Kidney tubule cell (primary cell): ENCODE measurements at places on chromosomes 11 and 22.

DNA sequence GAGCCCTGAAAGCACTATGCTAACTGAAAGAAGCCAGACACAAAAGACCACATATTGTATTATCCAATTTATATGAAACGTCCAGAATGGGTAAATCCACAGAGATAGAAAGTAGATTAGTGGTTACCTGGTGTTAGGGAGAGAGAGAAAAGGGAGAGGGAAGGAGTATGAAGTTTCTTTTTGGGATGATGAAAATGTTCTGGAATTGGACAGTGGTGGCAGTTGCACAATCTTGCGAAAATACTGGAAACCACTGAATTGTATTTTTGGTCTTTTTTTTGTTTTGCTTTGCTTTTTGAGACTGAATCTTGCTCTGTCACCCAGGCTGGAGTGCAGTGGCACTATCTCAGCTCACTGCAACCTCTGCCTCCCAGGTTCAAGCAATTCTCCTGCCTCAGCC, 63.5 kb downstream of the MRTFA start:
- DNase-seq, result no peak

GRCh38 chr11:68959465-68960293, 21.1 kb downstream of the MRGPRD start:
- no peak for DNase-seq

DNA sequence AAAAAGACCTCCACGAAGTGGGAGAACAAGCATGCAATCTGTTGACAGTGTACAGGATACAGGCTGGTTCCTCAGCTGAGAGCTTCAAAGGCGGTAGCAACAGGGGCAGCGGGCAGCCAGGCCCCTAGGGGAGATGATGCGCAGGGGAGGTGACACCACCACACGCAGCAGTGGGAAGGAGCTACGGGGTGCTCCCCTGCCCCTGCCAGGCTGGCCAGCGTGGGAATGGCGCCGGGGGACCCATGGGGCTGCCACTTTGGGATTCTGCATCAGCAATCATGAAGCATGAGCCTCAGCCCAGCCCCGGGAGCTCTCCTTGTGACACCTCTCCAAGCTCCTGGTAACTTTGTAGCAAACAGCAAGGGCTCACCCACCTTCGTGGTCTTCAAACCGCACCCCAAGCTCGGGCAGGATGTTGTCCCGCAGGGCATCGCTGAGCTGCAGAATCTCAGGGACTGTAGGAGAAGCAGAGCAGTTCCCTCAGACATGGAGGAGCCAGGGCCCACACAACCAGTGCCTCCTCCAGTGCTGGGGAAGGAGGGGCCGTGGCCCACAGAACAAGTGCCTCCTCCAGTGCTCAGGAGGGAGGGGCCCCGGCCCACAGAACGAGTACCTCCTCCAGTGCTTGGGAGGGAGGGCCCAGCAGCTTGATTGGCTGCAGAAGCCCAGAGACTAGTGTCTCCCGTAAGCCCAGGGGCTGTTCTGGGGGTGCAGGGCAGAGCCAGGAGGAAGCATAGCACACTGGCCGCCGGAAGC, 14.6 kb upstream of the NAP1L4 start:
- DNase-seq, result no peak

DNA sequence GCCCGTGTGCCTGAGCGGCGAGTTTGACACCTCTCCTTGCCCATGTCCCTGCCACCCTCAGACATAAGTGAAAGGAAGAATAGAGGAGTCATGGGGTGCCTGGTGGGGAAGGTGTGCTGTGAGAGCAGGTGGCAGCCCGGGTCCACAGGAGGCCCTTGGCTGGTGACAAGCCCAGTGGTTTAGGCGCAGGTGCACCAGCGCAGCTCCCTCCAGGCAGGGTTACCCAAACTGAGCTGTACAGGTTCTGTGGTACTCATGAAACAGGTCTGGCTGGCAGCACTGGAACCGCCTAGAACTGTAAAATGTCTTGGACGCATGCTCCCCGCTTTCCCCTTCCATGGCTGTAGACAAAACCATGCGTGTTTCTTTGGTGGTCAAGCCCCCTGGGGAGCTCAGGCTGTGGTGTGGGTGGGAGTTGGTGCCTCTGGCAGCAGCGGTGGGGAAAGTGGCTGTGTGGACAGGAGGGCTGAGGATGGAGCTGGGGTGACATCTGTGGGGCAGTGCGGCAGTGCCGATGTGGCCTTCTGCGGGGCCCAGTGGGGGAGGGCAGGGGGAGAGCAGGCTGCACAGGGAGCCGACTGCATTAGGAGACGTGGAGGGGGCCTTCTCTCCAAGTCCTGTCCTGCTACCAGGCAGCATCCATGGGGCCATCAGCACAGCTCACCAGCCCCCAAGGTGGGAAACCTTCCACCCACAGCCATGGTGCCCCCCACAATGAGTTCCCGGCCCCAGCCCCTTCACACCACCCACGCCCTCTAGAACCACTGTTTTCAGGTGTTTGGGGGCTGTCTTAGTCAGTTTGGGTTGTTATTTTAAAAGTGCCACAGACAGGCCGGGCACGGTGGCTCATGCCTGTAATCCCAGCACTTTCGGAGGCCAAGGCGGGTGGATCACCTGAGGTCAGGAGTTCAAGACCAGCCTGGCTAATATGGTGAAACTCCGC, 5.6 kb upstream of the GTSE1 start:
- no peak for DNase-seq

DNA sequence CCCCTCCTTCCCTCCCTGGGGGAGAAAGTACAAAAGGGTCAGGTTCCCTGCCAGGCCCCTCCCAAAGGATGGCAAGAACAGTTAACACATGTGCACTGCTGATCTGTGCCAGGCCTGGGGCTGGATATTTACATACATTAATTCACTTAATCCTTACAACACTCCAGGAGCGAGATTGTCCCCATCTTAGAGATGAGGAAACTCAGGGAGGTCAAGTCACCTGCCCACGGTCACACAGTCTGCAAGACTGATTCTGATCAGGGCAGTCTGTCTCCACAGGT, 36.5 kb downstream of the NECTIN1 start:
- no peak for DNase-seq

DNA sequence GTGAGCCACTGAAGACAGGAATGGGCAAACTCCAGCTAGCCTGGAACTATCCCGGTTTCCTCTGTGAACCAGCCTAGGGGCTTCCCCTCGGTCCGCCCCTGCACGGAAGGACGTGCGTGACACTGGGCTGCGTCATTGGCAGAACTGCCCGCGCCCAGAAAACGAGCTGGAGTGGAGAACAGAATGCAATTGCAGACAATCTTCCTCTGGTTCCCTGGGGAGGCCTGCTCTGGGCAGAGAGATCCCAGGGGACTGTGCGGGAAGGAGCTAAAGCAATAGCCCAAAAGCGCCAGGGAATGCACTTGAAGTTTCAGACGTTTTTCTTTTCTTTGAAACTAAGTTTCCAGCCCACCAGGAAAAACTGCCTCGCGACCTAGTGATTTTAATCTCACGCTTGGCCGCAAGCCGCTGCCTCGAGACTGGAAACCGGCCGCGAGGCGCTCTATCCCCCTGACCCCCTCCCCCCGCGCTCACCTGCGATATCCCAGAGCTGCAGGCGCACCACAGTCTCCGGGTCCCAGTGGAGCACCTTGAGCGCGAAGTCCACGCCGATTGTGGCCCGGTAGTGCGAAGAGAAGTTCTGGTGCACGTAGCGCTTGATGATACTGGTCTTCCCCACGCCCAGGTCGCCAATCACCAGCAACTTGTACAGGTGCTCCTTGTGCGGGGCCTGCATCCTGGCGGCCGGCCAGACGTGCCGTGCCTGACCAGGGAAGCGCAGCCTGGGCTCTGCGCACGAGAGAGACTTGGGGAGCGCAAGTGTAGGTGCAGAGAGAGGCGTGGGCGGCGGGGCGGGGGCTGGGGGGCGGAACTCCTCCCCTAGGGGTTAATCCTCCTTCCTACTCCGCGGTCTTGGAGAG, at the start of gene RAB38:
RAB38 (minus strand) TSS at position 735 of the 860 bp plus-strand sequence; CDS start at position 676, 59 bp downstream.
- peak; percentile 86 for DNase-seq

- DNase-seq, result no peak
Observed at GRCh38 chr11:2728663-2729332, 29.0 kb upstream of the KCNQ1OT1 start.

DNA sequence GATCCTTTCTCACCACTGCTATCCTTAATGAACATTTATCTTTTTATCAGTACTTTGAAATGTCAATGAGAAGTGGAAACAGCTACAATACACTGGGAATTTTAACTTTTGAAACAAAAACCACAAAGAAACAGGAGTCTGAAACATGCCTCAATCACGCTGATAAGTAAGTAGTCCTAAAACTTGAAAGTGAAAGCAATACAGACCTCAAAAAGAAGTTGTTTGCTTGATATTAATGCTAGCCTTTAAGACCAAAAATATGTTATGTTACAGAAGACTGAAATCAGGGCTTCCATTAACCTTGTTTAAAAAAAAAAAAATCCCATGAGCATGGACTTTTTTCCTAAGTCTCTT, 21.3 kb downstream of the PHF21A start:
- DNase-seq, result no peak

DNA sequence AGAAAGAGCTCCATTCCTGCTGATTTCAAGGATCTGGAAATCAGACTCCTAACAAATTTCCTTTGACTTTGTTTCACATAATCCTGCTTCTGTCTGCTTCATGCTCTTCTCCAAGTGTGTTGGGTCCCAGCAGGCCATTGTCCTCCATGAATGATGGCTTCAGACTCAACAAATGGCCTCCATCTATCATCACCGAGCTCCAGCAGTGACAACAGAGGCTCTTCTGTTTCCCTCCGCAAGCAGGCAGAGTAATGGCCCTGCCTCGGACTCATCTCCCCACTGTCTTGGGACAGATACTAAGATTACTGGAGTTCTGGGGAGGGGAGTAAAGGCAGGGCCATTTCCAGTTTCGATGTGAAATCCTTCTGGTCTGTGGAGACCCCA, 127.3 kb downstream of the TENM4 start:
- no peak for DNase-seq

DNA sequence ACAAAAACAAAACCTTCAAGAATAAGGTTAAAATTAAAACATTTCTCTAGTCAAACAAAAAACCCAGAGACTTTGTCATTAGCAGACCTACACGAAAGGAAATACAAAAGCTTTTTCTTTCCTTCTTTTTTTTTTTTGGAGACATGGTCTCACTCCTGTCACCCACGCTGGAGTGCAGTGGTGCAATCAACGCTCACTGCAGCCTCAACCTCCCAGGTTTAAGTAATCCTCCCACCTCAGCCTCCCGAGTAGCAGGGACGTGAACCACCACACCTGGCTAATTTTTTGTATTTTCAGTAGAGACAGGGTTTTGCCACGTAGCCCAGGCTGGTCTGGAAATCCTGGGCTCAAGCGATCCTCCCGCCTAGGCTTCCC, 30.5 kb downstream of the PLA2G6 start:
- DNase-seq, result no peak

- no peak for DNase-seq
Observed at GRCh38 chr11:211295-211694, 3.8 kb downstream of the RIC8A start.

- peak; percentile 39 for DNase-seq
Observed at GRCh38 chr11:27694992-27695391, 5.3 kb downstream of the BDNF start.

GRCh38 chr11:123797114-123797513, 9.0 kb downstream of the OR6M1 start:
- no peak for DNase-seq

DNA sequence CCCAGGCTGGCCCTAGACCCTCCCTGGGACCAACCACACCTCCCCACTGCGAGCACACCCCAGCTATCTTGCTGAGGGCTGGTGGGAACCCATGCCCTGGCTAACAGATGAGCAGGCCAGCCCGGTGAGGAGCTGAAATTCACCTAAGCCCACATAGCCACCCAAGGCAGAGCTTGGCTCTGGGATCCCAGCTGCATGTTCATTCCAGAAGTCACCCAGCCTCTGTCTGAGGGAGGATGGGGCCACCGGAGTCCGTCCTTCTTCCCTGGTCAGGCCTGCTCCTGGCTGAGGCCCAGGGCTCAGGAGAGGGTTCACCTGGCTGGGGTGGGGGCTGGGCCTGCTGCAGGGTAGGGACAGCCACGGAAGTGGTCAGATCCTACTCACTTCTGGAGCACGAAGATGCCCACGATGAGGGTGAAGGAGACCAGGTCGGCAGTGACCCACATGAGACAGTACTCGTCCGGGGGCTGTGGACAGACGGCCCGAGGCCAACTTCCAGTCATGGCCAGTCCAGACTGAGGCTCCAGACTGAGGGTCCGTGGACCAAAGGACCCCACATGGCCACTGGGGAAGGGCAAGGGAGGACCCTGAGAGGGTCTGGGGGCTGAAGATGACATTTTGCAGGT, 6.6 kb upstream of the KLHL35 start:
- DNase-seq, result no peak

DNA sequence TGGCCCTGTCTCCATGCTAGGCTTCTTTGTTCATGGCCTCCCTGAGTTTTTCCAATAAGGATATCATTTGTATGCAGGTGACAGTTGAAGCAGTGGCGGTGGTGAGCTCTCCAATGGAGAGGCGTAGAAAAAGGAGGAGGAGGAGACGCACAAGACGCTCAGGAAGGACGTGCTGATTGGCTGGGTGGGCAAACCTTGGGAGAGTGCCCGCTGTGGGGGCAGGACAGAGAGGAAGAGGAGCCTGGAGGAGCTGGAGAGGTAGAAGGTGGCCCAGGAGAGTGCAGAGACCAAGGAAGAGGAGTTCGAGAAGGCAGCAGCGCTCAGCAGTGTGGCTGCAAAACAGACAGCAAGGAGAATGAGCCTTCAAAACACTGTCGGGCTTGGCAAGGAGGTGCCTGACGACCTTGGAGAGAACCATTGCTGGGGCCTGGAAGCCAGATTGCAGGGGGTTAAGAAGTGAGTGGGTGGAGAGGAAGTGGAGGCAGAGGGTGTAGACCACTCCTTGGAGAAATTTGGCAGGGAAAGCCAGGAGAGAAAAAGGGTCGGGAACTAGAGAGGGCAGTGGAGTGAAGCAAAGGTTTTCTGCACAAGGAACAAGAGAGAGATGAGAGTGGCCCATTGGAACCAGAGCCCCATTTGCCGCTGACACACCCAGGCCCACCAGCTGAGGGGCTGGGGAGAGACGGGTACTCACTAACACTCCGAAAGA, 7.5 kb downstream of the CLCF1 start:
- DNase-seq, result no peak

DNA sequence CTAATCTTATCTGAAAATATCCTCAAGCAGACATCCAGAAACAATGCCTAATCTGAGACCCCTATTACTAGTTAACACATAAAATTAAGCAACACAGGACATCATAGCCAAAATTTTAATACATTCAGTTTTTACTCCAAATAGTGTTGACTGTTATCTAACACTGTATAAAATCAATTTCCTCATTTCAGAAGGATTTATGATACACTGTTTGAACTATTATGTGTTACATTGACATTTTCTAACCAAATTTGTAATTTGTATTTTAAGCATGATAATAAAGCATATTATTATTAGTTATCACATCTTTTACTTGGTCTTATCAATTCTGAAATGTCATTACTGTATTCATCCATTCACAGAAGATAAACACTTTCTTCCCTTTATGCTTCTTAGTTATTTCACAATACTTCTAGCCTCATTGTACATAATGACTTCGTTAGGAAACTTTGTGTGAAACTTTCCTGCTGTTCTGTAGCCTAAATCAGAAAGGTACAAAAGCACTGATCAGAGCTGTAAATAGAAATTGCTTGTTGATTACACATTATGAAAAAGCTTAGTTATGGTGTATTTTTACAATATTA, 1248.9 kb downstream of the JRKL start:
- DNase-seq, result no peak
